ENCODE measurements at places on chromosomes 2 and 18. TPM values are rescaled to one million over a fixed set of nuclear protein-coding genes. Genes with fewer than 3 reads are reported as not detected.

DNA sequence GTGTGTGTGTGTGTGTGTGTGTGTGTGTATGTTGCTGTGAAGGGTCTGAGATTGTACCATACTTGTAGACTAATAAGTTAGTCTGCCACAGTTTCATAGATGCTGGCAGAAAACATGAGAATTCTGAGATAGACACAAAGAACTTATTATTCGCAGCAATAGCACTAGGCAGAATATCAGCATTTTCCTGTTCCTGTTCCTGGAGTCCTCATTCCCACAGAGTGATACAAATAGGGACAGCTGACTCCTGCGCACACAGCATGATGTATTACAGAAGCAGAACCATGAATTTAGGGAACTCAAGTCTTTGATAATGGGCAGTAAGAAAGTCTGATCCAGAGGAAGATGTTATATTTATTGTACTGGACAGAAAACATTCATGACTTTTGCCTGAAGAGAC lies 1466.3 kb downstream of the DPP10 start:
- H3K4me1 ChIP-seq, result no peaks in the 10 kb centered on the region
- no peak overlapping the region for H3K4me3 ChIP-seq
- no peak overlapping the region for H3K27ac ChIP-seq
- H3K27me3 ChIP-seq, result no peaks in the 10 kb centered on the region
- no peaks in the 10 kb centered on the region for H3K36me3 ChIP-seq

DNA sequence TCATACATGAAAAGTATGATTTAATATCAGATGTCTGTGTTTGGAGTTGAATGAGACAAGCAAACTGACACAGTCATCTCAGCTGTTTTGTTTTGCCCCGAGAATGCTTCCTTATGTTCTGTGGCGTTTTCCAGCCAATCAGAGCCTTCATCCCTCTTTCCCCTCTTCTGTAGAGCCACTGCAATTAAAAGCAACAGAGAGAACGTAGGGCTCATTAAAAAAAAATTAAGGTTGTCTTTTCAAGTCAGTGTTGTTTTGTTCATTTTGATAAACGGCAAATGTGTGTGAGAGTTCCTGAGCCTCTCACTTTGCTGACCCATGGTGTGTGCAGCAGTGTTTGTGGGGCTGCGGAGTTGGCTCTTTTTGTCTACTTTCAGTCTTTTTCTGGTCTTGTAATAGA lies 216.0 kb downstream of the FHOD3 start:
- no peaks in the 10 kb centered on the region for H3K27me3 ChIP-seq
- no peak overlapping the region for H3K4me3 ChIP-seq
- DNase-seq, result no peak
- H3K4me1 ChIP-seq, result no peaks in the 10 kb centered on the region
- no peaks in the 10 kb centered on the region for H3K36me3 ChIP-seq
- H3K27ac ChIP-seq, result no peak overlapping the region

- no peak overlapping the region for H3K4me3 ChIP-seq
- H3K4me1 ChIP-seq, result no peaks in the 10 kb centered on the region
- no peaks in the 10 kb centered on the region for H3K36me3 ChIP-seq
Measured at GRCh38 chr2:76812156-76812555, 710.0 kb downstream of the LRRTM4 start.

- H3K27ac ChIP-seq, result no peak overlapping the region
- no peak overlapping the region for H3K4me3 ChIP-seq
- H3K27me3 ChIP-seq, result no peaks in the 10 kb centered on the region
- DNase-seq, result no peak
- H3K4me1 ChIP-seq, result no peaks in the 10 kb centered on the region
Measured at GRCh38 chr2:213696442-213696841, 412.2 kb downstream of the SPAG16 start.

GRCh38 chr2:223649554-223650533 lies 47.7 kb upstream of the SCG2 start:
- no peaks in the 10 kb centered on the region for H3K27me3 ChIP-seq
- no peak overlapping the region for H3K27ac ChIP-seq
- no peak for DNase-seq
- no peaks in the 10 kb centered on the region for H3K36me3 ChIP-seq
- no peaks in the 10 kb centered on the region for H3K4me1 ChIP-seq

DNA sequence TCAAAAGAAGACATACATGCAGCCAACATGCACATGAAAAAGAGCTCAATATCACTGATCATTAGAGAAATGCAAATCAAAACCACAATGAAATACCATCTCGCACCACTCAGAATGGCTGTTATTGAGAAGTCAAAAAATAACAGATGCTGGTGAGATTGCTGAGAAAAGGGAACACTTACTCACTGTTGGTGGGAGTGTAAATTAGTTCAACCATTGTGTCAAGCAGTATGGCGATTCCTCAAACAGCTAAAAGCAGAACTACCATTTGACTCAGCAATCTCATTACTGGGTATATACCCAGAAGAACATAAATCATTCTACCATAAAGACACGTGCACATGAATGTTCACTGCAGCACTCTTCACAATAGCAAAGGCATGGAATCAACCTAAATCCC lies 95.5 kb upstream of the XIRP2 start:
- H3K4me1 ChIP-seq, result no peaks in the 10 kb centered on the region
- no peaks in the 10 kb centered on the region for H3K27me3 ChIP-seq
- no peak for DNase-seq
- no peak overlapping the region for H3K4me3 ChIP-seq

- H3K27ac ChIP-seq, result no peak overlapping the region
- H3K36me3 ChIP-seq, result no peaks in the 10 kb centered on the region
- no peaks in the 10 kb centered on the region for H3K27me3 ChIP-seq
- no peak for DNase-seq
Measured at GRCh38 chr2:164764474-164764873, 77.1 kb downstream of the COBLL1 start.

DNA sequence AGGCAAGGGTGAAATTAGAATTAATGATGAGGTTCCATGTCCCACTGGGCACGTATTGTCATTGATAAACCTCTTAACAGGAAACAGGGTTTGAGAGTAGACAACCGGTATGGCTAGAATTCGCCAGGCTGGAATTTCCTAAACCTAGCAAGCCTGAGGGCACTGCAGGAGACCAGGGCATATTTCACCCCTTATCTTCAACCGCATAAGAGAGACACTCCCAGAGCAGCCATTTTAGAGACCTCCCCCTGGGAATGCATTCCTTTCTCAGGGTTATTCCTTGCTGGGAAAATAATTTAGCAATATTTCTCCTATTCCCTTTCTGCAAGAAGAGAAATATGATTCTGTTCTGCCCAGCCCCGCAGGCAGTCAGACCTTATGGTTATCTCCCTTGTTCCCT lies 334.6 kb upstream of the LYPD1 start:
- H3K27me3 ChIP-seq, result no peaks in the 10 kb centered on the region
- no peak overlapping the region for H3K4me3 ChIP-seq
- DNase-seq, result no peak
- no peaks in the 10 kb centered on the region for H3K36me3 ChIP-seq

DNA sequence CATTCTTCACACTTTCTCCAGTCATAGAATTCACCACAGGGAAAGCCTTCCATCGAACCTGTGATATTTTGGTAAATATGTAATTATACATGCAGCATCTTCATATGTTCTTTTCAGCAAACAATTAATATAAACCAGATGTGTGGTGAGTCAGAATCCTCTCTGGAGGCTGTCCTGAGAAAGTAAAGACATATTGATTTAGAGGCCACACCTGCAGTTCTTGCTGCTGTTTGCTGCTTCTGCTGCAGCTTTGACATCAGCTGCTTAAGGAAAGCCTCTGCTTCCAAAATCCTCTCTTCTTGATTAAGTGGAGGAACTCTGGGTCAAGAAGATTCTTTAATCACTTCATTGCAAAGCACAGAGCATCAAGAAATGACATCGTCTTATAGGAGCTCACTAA lies 568.8 kb upstream of the ZEB2 start:
- DNase-seq, result peak; percentile 22
- H3K36me3 ChIP-seq, result no peaks in the 10 kb centered on the region
- H3K4me1 ChIP-seq, result no peaks in the 10 kb centered on the region
- H3K27ac ChIP-seq, result no peak overlapping the region
- no peak overlapping the region for H3K4me3 ChIP-seq

- H3K4me1 ChIP-seq, result no peaks in the 10 kb centered on the region
- H3K36me3 ChIP-seq, result no peaks in the 10 kb centered on the region
- DNase-seq, result no peak
Measured at GRCh38 chr2:205531489-205532148, 150.7 kb upstream of the NRP2 start.

DNA sequence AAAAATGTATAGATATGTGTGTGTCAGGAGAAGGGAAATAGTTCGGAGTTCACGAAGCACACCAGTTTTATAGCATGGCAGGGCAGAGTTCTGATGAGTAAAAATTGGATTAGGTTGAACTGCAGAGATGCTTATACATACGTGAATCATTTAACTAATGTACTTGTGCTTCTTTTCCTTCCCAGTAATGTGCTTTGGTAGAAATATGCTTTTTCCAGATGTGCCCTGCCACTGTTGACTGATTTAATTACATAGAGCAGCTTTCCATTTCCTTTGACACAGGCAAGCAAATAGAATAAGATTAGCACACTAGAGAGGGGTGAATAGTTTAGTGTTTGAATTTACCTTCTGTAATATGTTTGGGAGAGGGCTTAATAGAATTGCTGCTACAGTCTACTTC lies 28.9 kb upstream of the ARMC9 start:
- H3K27ac ChIP-seq, result no peak overlapping the region
- no peaks in the 10 kb centered on the region for H3K4me1 ChIP-seq

DNA sequence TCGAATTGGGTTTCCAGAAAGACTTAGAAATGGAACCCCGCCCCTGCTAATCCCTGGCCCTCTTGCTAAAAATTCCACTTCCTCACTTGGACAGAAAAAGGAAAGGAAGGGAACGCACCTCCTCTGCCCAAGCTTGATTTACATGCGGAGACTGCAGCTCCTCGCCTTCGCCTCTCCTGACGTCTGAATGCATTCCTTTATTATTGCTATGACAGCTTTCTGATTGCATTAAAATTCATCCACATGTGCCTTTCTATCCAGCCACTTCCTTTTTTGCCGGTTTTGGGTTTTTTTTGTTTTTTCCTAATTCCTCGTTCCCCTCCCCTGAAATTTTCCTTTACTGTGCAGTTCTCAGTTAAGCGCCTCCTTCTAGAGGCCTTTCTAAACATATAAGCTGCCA lies 287.8 kb downstream of the CELF4 start:
- no peaks in the 10 kb centered on the region for H3K4me1 ChIP-seq
- peaks cover 23% of the 10 kb centered on the region for H3K27me3 ChIP-seq
- no peak for DNase-seq
- no peak overlapping the region for H3K4me3 ChIP-seq

GRCh38 chr2:121066526-121066925 lies 218.5 kb downstream of the TFCP2L1 start:
- peaks cover 19% of the 10 kb centered on the region for H3K27me3 ChIP-seq
- H3K27ac ChIP-seq, result no peak overlapping the region
- H3K36me3 ChIP-seq, result no peaks in the 10 kb centered on the region
- no peaks in the 10 kb centered on the region for H3K4me1 ChIP-seq
- DNase-seq, result no peak
- H3K4me3 ChIP-seq, result no peak overlapping the region

GRCh38 chr18:227374-227773 lies 40.5 kb downstream of the THOC1 start:
- no peaks in the 10 kb centered on the region for H3K4me1 ChIP-seq
- H3K36me3 ChIP-seq, result peaks cover 32% of the 10 kb centered on the region
- H3K27me3 ChIP-seq, result no peaks in the 10 kb centered on the region
- H3K27ac ChIP-seq, result no peak overlapping the region

- H3K36me3 ChIP-seq, result no peaks in the 10 kb centered on the region
- no peak overlapping the region for H3K27ac ChIP-seq
- no peaks in the 10 kb centered on the region for H3K27me3 ChIP-seq
- DNase-seq, result no peak
- no peaks in the 10 kb centered on the region for H3K4me1 ChIP-seq
Measured at GRCh38 chr2:182698671-182699070, 17.4 kb upstream of the DNAJC10 start.

DNA sequence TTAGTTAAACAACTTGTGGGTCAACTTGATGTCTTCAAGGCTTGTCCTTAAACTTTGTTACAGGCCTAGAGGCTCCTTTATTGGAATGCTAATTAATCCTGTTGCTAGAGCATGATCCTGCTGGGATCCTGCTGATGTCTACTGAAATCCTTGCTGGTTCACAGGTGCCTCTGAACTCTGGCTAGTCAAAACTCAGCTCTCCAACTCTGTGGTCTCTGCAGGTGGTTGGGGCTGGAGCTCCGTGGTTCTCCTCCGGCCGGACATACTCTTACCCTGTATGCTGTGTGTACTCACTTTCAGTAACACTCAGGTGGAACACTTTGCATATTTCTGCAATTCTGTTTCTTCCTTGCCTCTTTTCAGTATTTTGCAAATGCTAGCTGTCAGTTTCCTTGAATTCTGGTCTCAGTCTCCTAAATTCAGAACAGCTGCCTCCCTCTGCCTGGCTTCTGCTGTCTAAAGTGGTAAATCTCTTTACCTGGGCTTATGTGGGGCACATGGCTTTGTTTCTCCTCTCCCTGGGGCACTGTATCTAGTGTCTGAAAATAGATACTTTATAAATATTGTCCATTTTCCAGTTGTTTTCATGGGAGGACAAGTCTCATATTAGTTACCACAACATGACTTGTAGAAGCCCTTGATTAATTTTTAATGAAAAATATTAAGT lies 113.0 kb downstream of the ATP9B start:
- no peaks in the 10 kb centered on the region for H3K4me1 ChIP-seq
- H3K36me3 ChIP-seq, result no peaks in the 10 kb centered on the region
- no peaks in the 10 kb centered on the region for H3K27me3 ChIP-seq
- no peak overlapping the region for H3K27ac ChIP-seq

- peak; percentile 95 for DNase-seq
- peak overlapping the region; percentile 86 for H3K27ac ChIP-seq
- H3K4me1 ChIP-seq, result peaks cover 52% of the 10 kb centered on the region
- no peaks in the 10 kb centered on the region for H3K27me3 ChIP-seq
Measured at GRCh38 chr2:69164061-69164778, 151.2 kb downstream of the ANTXR1 start.

- no peak overlapping the region for H3K4me3 ChIP-seq
- H3K4me1 ChIP-seq, result no peaks in the 10 kb centered on the region
- DNase-seq, result no peak
- peaks cover 4% of the 10 kb centered on the region for H3K27me3 ChIP-seq
- no peaks in the 10 kb centered on the region for H3K36me3 ChIP-seq
Measured at GRCh38 chr2:128450211-128451024, 131.8 kb upstream of the HS6ST1 start.

GRCh38 chr18:68054669-68055068 lies 538.1 kb upstream of the DSEL start:
- H3K36me3 ChIP-seq, result no peaks in the 10 kb centered on the region
- no peaks in the 10 kb centered on the region for H3K27me3 ChIP-seq
- H3K27ac ChIP-seq, result no peak overlapping the region
- H3K4me1 ChIP-seq, result no peaks in the 10 kb centered on the region
- H3K4me3 ChIP-seq, result no peak overlapping the region

ALPG gene
- 0.27 TPM for total RNA-seq

G6PC2 gene
- total RNA-seq, result not detected

GALNT5 gene
- total RNA-seq, result 2.2 TPM

ATG9A gene
- 57.0 TPM for total RNA-seq

CPLX4 gene
- total RNA-seq, result not detected

GAL3ST2 gene
- not detected for total RNA-seq

PNKD gene
- 43.3 TPM for total RNA-seq

SLC16A14 gene
- total RNA-seq, result 4.2 TPM

ALPI gene
- total RNA-seq, result not detected

DAPL1 gene
- not detected for total RNA-seq

CCL20 gene
- not detected for total RNA-seq

INHBB gene
- 7.1 TPM for total RNA-seq

RPIA gene
- 11.4 TPM for total RNA-seq

OSBPL1A gene
- 27.7 TPM for total RNA-seq

ABCB6 gene
- 12.5 TPM for total RNA-seq

All from astrocyte (in vitro differentiated cells and primary cell).